ENCODE measurements at places on chromosomes 7 and 10. TPM values are rescaled to one million over a fixed set of nuclear protein-coding genes. Genes with fewer than 3 reads are reported as not detected.

The MYH16 gene
- total RNA-seq, result not detected

DNA sequence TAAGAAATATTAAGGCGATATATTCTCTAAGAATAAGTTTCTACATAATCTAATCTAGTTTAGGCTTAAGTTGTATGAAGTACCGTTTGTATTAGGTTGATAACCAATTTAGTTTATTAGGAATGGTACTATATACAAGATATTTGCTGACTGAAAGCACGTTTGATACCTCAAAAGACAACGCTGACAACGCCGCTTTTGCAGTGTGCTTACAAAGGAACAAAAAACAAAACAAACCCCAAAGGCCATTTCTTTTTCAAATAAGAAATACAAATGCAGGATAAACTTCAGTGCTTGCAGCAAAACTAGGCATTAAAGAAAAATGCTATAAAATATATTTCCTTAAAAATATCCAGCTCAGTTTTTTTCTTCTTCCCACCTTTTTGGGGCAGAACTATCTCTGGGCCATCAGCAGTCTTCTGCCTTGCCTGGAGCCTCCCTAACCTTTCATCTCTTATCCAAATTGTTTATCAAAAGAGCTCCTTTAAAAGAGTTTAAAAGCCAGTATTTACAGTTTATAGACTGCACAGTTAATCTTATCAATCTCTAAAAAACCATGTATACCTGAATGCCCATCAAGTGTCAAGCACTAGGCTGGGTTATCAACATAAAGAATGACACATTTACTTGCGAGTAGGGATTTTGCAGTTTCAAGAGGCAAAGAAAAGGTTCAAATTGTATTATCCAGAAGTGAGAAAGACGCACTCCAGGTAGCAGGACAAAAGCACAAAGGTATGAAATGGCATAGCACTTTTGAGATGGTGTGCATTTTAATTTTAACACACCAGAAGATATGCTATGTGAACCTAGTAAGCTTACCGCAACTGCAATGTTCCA is 4.1 kb upstream of the KMT2E start:
- no peak for DNase-seq

DNA sequence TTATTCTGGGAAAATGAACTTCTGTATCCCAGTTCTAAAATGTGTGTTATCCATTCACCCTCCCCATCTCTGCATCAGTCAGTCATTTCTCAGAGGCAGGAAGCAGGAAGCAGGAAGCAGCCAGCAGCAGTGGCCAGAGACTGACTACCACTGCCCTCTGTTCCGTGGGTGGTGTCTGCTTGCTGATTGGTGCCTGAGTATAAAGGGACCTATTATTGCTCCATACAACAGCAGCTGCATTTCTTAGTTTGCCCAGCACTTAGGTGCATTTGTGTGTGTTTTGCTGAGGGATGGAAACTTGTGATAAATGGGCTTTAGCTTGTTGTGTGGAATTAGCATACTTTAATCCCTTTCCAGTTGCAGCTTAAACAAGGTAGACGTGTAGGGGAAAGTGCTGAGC is 582.2 kb downstream of the SORCS1 start:
- no peak for DNase-seq

- no peak for DNase-seq
Measured at GRCh38 chr10:856416-857157, 74.9 kb downstream of the LARP4B start.

DNA sequence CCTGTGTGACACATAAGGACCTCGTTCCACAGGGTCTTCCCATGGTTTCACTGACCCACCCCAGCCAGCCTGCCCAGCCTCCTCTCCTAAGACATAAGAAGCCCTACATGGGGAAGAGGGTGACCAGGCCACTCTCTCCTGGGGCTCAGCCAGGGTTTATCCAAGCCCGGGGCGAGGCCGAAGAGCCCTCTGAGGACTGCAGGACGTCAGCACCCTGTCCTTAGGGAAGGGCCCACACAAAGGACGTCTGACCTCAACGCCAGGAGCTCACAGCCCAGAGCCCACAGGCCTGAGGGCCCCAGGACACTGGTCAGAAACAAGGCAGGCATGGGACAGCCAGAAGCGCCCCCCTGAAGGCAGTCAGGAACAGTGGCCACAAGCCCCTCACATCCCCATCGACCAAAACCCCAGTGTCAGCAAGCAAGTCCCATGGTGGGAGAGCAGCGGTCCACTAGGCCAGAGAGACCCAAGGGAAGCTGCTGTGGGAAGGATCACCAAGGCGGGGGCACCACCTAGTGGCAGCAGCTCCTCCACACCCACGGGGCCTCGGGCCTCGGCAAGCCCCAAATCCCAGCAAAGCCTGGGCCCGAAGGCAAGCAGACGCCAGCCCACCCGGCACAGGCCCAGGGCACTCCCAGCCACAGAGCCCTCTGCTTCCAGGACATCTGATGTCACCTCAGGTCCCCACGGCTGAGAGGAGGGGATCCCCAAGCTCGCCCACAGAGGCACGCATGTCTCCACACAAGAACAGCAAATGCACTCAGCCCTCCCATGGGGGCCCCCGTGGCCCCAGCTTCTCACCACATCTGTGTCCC is 23.4 kb downstream of the MAD1L1 start:
- DNase-seq, result peak; percentile 83

DNA sequence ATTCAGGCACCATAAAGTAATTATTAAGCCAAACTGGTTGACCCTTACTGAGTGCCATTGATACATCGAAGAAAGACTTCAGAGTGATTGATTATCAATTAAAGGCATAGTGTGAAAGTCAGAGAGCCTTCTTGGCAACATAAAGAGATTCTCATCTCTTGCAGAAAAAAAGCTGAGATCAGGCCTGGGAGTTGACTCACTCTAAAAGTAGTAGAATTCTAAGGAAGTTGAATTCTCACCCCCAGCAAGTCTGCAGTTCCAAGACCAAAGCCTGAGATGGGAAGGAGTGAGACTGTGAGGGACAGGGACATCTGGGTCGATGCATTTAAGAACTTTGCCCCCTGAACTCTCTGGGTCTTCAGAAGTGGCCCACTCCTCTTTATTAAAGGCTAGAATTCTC is 21.6 kb upstream of the ERCC6 start:
- no peak for DNase-seq

DNA sequence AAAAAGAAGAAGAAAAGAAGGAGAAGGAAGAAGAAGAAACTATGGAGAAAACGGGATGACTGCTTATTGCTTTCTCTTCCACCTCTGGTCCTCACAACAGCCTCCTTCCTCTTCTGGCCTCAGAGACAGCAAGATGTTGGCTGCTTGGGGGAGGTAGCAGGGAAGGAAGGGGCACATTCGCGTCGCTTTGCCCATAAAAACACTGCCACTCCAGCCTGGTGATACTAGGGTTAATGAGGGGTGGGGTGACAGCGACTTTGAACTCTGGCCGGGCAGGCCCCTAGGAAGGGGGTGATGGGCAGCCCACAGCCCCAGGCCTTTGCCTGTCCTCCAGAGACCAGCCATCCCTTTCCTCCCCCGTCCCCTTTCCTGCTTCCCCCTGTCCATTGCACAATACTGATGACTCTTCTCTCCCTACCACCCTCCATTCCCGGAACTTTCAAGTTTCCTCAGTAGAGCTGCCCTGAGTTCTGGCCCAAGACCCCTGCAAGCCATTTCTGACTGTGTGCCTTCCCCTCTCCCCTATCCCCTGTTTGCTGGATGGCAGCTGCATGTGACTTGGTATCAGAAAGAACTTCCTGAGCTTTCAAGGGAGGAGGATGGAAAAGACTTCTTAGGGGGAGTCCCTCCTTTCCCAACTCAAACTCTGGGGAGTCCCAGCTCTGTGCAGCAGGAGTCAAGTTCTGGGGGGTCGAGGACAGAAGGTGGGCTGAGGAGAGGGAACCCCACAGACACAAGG is 2.2 kb upstream of the CUEDC2 start:
- no peak for DNase-seq

All from upper lobe of right lung (tissue), 1 donor.